Fibroblast of the aortic adventitia (primary cell): ENCODE measurements at places on chromosomes 1 and 21. TPM values are rescaled to one million over a fixed set of nuclear protein-coding genes. Genes with fewer than 3 reads are reported as not detected.
A peak's percentile ranks its signal among the peaks of the same experiment; 100 is the strongest.

GRCh38 chr21:38716088-38716487 lies 89.6 kb upstream of the ETS2 start:
- no peak for DNase-seq

- no peak for DNase-seq
Observed at GRCh38 chr1:6498576-6499111, 7.2 kb upstream of the PLEKHG5 start.

DNA sequence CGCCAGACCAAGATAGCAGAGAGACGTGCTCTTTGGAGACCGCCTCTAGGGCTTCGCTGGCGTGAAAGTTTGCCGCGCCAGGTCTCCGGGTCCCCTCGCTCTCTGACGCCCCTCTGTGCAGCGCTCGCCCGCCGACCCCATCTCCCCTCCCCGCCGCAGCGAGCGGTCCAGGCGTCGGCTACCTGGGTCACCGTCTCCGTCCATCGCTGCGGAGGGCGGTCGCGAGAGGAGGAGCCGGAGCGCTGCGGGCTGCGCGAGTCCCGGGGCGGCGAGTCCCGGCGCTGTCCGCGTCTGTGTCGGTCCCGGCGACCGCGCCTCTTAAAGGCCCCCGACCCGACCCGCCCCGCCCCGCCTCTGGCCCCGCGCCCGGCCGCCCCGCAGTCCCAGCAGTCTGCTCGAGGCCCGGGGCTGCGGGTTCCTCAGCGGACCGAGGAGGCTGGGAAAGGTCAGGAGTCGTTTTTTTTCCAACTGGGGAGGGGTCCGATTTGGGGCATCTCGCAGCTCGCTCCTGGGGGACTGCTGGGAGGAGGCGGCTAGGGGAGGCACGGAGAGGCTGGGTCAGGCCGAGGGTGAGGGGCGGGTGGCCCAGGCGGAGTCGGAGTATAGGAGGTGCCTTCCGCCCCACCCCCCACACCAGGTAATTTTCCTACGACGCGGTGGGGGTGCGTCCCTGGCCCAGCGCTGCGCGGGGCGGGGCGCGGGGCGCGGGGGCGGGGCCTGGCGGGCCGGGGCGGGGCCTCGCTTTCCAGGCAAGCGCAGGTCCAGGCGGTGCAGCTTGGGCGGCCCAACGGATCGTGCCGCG lies at the start of the genes FBXO2 and FBXO44:
Gene FBXO2, minus strand, starts transcription at position 293 of the 802 bp plus-strand sequence. Its CDS starts 89 bp downstream, at position 204.
Gene FBXO44, plus strand, starts transcription at position 741 of the 802 bp plus-strand sequence. CDS start 959 bp downstream, outside the sequence.
- DNase-seq: no peak

GRCh38 chr1:77065693-77066342 lies 153.4 kb downstream of the PIGK start:
- no peak for DNase-seq

GRCh38 chr1:157157501-157158190 lies 19.5 kb upstream of the ETV3 start:
- peak; percentile 59 for DNase-seq

DNA sequence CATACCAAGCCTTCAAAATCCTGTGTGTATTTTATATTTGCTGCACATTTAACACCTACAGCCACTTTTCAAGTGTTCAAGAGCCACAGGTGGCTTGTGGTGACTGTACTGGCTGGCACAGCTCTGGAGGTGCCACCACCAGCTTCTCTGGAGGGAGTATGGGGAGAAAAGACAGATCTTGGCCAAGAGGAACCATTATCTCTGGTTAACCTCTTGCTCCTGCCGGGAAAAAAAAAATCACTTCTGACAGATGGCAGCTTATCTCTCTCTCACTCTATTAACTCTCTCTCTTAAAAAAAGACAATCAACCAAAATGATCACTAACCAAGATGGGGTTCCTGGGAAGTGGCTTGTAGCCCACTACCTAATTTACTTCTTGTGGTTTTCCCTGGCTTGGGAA lies 1.2 kb upstream of the RIIAD1 start:
- no peak for DNase-seq

DNA sequence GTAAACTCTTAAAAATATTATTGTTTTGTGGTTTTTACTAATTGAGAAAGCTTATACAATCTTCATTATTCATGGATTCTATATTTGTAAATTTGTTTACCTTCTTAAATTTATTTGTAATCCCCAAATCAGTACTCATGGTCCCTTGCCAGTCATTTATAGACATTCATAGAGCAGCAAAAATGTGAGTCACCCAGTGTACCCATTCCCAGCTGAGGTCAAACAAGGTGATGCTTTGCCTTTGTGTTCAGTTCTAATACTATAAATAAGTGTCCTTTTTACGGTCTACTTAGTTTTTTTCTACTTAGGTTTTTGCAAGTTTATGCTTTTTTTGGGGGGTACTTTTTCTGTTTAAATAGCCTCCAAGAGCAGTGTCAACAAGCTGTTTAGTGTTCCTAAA lies 36.1 kb downstream of the SORT1 start:
- no peak for DNase-seq

DNA sequence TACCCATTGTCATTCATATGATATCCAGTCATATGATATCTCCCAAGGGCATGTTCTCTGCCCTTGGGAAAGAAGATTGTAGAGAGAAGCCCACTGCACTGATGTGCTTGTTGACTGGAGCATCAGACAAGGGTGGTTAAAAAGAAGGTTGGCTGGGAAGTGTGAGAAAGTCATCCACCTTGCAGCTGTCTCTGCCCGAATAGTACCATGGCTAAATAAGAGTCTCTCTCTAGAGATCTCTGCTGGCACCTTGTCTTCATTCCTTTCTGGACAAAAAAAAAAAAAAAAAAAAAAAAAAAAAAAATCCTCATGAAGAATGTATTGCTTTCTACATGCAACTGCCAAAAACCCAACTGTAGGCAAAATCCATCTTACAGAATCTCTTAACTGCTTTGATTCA lies 349.7 kb upstream of the ESRRG start:
- no peak for DNase-seq

DNA sequence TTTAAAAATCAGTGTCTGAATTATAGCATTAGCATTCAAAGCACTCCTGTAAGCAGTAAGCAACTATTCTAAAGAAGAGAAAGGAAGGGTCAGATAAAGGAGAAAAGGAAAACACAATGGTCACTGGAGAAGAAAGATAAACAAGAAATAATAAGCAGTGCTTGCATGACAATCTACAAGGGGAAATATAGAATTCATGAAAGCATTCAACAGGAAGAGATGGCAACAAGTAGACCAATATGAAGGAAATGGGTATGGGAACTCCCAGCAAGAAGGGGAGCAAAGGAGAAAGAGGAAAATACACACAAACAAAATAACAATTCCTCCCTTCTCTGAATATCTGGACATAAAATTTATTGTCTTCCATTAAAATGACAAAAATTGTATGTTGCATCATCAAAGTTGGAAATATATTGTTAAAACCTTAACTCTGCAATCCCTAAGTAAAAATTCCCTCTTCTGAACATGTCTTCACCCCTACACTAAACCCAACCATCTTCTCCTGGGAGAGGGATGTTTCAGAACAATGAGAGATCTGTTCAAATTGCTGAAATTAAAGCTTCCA lies 206.3 kb upstream of the SAMSN1 start:
- DNase-seq: no peak

DNA sequence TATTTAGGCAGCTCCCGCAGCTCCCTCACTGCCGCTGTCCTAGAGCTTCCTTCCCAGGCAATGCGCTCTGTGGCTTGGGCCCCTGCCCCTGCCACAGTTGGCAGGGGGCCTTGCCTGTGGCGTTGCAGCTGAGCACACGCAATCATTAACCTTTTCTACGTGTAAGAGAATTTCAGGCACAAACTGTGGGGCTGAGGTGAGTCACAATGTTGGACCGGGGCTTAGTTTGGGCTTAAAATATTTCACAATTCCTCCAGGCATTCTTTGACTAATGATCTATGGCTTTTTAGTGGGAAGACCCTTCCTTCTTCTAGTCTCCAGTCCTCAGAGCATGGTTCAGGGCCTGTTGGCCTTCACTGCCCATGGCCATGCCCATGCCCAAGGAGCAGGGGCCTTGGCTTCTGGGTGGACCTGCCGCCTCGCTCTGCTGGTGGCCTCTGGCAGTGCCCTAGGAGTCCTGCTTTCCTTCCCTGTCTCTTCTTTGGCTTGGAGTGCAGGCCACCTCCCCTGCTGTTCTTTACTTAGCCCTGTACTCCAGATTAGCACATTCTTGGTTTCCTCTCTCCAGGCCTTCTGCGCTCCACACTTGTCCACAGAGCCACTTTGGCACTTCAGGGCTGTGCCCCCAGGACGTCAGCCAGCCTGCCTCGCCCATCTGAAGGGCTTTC lies 39.2 kb downstream of the MAPKAPK2 start:
- DNase-seq: peak; percentile 94

DNA sequence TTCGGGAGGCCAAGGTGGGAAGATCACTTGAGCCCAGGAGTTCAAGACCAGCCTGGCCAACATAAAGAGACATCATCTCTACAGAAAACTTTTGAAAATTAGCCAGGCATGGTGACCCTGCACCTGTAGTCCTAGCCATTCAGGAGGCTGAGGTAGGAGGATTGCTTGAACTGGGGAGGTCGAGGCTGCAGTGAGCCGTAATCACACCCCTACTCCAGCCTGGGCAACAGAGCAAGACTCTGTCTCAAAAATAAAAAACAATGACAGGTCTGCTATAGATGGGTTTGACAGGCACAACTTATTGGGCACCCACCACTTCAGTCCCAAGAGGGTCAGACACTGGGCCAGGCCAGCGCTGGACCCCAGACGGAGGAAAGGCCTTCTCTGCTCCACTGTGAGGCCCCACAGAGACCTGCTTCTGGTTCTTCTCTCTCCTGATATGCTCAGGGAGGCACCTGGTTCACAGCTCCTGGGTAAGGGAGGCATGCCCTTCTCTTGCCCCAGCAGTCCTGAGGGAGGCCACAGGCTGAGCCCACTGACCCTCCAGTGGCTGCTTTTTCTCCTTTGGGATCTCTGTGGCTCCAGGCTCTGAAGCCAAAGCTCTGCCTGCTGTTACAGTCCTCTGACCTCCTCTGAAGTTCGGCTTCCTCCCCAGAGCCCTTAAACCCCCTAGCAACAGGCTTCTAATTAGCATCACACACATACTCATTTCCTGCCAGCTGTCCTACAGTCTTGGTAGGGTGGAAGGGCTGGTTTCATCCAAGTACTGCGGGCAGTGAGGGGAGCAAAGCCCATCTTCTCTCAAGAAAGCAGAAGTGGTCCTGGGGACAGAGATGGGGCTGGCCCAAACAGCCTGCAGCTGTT lies 14.4 kb downstream of the S100A16 start:
- DNase-seq: no peak

Gene SMPDL3B
- total RNA-seq: 0.09 TPM in 1 of 2 replicates, not detected in the other

Gene SNAP47
- 31.1 and 35.9 TPM in 2 replicates for total RNA-seq

Gene PLEKHA6
- total RNA-seq: 3.6 and 5.1 TPM in 2 replicates

Gene OR2M3
- under 0.01 TPM in 1 of 2 replicates, not detected in the other for total RNA-seq
